ENCODE measurements at places on chromosomes 13 and 19.

- no peak for DNase-seq
These were observed 432.5 kb downstream of the FGF9 start for GRCh38 chr13:22103046-22104027.

DNA sequence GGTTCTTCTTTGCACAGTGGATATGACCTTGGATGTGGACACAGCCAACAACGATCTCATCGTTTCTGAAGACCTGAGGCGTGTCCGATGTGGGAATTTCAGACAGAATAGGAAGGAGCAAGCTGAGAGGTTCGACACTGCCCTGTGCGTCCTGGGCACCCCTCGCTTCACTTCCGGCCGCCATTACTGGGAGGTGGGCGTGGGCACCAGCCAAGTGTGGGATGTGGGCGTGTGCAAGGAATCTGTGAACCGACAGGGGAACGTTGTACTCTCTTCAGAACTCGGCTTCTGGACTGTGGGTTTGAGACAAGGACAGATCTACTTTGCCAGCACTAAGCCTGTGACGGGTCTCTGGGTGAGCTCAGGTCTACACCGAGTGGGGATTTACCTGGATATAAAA is 9.4 kb downstream of the RFPL4AL1 start:
- DNase-seq, result no peak

DNA sequence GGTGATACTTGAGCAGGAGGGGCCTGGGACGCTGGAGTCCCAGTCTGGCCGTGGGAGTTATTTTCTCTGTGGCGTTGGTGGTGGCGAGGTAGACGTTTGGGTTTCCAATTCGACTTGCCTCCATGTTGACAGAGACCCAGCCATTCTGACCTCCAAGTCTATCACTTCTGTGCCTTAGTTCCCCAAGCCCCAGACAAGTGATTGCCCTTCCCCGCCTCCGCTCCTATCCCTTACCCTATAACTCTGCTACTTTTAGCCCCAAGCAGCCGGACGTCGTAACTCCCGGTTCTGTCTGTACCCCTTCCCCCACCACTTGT is 549 bp downstream of the TIMM50 start:
- DNase-seq, result no peak

DNA sequence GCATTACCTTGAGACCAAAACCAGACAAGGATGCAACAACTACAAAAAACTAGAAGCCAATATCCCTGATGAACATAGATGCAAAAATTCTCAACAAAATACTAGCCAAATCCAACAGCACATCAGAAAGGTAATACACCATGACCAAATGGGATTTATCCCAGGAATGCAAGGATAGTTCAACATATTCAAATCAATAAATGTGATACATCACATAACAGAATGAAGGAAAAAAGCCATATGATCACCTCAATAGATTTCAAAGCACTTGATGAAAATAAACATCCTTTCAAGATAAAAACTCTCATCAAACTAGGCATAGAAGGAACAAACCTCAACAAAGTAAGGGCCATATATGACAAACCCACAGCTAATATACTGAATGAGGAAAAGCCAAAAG is 10.2 kb upstream of the ZNF546 start:
- no peak for DNase-seq

- no peak for DNase-seq
These were observed 7.7 kb upstream of the GPR18 start for GRCh38 chr13:99265821-99266426.

DNA sequence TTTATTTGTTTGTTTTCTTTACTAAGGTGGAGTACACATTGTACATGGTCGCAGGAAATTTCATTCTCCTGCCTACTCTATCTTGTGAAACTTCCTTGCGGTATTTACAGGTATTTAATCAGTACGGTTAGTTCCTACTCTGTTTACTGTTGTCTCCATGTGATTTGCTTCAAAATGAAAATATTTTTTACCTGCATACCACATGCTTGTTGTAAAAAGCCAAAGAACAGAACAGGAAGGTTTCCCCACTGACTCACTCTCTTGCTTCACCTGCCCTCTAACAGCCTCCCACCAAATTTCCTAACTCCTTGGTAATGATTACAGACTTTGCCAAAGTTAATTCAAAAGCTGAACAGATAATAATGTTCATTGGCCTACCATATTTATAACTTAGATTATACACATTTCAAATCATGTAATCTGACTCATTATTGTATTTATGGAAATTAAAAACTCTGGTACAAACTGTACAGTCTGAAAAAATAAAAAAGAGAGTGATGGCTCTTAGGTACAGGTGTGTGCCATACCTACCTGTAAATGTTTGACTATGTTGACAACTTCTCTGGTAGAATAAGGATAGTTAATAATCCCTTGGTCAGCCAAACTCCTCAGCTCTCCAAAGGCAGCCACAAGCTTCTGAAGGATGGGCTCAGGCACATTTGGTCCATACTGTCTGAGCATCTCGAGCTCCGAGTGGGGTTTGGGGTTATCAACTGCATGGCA is 239.9 kb downstream of the VWA8 start:
- no peak for DNase-seq

GRCh38 chr13:77386880-77387606 is 60.1 kb upstream of the MYCBP2 start:
- DNase-seq, result no peak

DNA sequence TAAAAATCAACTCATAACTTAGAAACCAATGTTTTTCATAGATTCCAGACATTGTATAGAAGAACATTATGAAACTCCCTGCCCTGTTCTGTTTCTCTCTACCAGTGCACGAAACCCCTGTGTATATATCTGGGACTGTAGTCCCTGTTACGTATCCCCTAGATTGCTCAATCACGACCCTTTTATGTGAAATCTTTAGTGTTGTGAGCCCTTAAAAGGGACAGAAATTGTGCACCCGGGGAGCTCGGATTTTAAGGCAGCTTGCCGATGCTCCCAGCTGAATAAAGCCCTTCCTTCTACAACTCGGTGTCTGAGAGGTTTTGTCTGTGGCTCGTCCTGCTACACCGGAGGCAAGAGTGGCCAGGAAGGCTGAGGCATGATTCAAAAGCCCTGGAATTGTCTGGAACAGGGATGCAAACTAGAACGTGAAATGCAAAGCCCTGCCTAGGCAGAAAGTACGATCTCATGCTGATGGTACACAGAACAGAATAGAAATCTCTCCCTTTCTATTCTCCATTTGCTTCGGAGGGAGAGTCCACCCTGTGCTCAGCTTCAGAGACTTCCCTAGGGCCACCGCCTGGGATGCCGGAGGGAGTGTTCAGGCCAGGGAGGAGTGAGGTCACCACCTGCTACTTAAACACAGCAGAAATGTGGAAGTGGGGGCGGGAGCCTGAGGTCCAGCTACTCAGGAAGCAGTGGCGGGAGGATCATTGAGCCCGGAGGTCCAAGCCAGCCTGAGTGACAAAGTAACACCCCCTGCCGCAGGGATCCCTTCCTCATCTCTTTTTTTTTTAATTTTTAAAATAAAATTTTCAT is 758 bp upstream of the ZNF888 start:
- DNase-seq, result no peak

DNA sequence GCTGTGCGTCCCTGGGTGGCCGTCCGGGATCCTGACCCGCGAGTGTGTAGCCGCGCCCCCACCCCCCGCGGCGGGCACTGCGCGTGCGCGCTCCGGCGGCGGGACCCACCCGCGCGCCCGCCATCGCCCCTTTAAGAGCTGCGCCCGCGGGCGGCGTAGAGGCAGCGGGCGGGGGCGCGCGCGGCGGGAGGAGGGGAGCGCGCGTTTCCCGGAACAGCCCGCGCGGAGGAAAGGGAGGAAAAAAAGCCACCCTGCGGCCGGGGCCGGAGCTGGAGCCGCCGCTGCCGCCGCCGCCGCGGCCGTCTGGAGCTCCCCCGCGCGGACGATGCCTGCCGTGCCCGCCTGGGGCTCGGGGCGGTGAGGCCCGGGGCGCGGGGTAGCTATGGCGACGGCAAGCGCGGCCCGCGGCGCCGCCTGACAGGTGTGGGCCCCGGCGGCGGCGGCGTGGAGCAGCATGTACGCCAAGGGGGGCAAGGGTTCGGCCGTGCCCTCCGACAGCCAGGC is at the start of gene SSBP4:
TSS of gene SSBP4 (plus strand) at position 204 of the 504 bp plus-strand sequence. CDS start at position 455, 251 bp downstream.
- DNase-seq, result peak; percentile 80

DNA sequence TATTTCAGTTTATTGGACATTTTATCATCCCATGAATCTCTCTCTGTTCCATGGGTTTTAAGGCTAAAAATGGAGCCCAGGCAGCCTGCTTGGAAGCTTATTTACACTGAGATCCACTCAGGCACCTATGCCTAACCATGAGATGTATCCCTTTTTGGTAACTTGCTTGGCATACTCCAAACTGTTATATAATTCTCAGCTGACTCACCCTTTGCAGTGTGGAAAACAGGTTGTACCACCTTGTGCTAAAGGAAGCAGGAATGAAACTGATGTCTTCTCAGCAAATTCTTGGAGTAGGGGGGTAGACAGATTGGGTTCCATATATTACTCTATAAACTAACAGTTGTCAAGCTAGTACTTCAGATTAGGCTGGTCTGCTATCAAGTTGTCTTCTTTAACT is 483.6 kb downstream of the KLF5 start:
- DNase-seq, result no peak

DNA sequence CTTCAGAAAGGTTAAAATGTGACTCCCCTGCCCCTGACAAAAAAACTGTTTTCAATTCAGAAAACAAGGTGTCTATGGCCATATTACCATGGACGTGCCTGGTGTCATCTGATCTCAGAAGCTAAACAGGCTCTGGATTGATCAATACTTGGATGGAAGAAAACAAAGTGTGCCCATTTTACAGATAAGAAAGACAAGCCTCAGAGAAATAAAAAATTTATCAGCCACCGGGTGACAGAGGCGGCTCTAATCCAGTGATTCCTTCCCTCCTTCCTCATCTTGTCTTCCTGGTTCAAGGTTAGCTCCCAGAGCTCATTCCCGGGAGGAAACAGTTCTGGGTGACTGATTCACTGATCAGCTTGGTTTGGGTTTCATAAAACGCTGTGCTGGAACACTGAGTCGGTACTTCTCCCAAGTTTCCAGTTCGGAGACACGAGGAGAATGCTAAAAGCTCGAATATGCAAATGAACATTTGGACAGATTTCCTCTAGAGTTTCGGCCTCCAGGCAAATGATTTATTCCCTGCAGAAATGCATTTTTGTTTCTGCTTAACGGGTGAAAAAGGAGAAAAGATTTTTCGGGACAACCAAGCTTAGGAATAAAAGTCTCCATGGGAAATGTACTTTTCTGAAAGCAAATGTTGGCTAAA is 211.2 kb downstream of the UQCRFS1 start:
- DNase-seq, result no peak

- no peak for DNase-seq
These were observed 149.8 kb downstream of the ZNF536 start for GRCh38 chr19:30521937-30522336.
